ENCODE measurements at places on chromosomes 3 and 15.

DNA sequence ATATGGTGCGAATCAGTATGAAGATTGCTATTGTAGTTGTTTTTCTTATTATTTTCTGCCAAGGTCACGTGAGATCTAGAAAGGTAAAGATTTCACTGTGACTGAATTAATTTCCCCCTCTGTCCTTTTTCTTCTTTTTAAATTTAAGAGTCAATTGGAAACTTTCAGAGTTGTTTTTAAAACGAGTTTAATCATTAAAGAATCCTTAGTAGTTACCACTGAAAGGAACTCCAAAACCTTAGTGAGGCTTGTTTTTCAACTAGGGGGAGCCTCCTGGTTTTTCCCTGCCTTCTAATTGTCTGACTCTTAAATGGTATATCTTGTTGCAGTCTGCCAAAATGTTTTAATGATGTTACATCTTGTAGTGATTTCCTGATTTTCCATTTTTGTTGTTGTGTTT is 17.6 kb downstream of the P2RY12 start:
- no peak for DNase-seq

DNA sequence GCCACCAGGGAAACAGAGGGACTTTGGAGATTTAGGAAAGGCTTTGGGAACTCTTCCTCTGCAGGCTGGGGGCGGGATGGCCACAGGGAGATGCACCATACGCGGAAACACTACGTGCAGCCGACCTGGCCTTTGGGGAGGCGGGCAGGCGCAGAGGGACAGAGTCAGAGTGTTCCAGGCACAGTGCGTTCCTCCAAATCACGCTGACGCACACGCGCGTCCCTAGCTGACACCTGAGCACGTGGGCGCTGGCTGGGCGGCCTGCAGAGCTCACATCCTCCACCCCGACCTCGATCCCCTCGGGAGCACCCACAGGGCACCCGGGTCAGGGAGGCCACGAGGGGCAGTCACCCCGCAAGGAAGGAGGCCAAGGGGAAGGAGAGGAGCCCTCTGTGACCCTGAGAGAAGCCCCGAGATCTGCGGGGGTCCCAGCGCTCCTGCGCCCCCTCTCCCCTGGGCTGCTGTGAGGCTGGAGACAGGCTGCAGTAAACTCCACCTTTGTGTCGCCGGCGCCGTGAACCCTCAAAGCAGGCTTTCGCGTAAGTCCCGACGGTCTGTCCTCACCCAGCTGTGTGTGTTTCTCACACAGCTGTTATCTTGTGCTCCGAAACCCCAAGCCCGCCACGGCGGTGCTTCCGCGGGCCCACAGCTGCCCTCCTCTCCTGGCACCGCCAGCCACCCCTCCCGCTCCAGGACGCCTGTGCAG is 196.3 kb downstream of the OCA2 start:
- no peak for DNase-seq

GRCh38 chr3:4825436-4826236 is 153.6 kb upstream of the BHLHE40 start:
- DNase-seq: peak; percentile 17

GRCh38 chr15:80878867-80879250 is 99.7 kb downstream of the CEMIP start:
- no peak for DNase-seq

DNA sequence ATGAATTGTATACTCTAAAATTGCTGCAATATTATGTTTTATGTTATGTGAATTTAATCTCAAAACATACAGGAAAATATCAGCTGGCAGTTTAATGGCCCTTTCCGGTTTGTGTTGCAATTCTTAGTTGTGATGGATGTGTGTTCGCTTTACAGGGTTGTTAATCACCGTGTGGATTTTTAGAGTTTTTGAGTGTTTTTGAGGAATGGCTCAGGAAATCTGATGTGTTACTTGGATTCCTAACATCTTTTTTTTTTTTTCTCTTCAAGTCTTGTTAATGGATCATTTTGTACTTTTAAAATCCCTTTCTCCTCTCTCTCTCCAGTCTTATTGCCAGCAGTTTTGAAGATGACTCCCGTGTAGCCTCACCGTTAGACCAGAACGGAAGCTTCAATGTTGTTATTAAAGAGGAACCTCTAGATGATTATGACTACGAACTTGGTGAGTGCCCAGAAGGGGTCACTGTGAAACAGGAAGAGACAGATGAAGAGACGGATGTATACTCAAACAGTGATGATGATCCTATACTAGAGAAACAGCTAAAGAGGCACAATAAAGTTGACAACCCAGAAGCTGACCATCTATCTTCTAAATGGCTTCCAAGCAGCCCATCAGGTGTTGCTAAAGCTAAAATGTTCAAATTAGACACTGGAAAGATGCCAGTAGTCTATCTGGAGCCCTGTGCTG is 35.7 kb downstream of the MGA start:
- peak; percentile 12 for DNase-seq

GRCh38 chr3:107561980-107562379 is 39.2 kb downstream of the BBX start:
- peak; percentile 9 for DNase-seq

DNA sequence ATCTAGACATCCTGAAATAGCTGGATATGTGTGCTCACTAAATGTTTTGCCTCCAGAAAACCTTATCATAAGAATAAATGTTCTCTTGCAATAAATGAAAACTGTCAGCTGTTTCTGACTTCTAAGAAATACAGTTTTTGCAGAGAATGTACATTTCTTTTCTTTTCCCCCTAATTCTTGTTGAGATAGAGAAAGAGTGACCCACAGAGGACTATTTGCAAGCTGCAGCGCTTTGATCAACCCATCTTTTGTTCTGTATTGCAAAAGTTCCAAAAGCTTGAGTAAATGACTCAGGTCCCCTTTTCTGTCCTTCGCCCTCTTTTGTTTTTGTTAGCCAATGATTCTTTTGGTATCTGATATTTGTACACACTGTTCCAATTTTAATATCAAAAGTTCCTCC is 141.9 kb downstream of the BBX start:
- DNase-seq: no peak

GRCh38 chr3:45763303-45763675 is 33.0 kb downstream of the SLC6A20 start:
- no peak for DNase-seq

- DNase-seq: no peak
These were observed 749 bp downstream of the RSRC1 start for GRCh38 chr3:158110658-158111018.

DNA sequence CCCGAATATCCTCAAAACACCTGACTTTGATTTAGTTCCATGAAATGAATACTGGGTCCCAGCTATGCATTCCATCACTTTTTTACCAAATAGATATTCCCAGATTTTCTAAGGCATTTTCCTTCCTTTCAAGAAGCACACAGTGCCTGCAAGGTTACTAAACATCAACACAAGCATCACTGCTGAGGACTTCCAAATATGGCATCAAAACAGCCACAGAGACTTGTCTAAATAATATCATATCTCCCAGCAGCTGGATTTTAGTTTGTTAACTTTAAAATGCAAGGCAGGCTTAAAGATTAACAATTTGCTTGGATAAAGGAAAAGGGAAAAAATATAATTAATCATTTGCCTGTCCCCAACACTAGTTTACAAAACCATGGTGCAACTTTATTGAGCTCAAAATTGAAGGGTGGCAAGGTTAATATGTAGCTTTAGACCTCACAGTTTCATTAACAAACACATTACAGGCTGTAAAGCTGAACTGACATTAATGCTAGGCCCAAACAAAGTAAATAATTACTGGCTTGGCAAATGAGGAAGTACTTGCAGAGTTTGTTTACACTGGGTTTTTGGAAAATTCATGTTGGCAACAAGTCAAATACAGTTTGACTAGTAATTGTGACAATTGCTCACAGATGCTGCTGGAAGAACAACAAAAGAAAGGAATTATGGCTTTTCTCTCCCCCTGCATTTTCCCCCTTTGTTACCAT is 401.7 kb upstream of the CDIN1 start:
- DNase-seq: peak; percentile 3

- DNase-seq: peak; percentile 79
These were observed 34.6 kb upstream of the PPIB start for GRCh38 chr15:64197425-64197824.

DNA sequence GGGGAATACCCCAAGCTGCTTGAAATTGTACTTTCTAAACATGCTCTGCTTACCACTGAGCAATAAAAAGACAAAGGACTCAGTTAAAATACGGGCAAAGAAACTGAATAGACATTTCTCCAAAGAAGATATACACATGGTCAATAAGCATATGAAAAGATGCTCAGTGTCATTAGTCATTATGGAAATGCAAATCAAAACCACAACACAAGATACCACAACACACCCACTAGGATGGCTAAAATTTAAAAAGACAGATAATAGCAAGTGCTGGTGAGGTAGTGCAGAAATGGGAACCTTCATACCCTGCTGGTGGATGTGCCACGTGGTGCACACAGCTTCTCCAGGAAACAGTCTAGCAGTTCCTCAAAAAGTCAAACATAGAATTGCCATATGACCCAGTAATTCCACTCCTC is 21.3 kb downstream of the LRIG1 start:
- DNase-seq: no peak

DNA sequence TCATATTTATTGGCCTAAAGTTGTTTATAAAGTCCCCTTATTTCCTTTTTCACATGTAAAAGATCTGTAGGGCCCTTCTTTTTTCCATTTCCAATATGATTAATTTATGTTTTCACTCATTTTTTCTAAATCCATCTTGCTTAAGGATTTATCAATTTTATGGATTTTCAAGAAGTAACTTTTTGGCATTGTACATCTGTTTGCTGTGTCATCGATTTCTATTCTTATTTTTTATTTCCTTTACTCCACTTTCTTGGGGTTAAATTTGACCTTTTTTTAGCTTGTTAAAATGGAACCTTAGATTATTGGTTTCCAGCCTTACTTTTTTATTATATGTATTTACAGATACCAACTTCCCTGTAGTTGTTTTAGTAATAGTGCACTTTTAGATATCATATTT is 207.9 kb downstream of the LRTM1 start:
- DNase-seq: no peak

GRCh38 chr3:113055201-113055600 is 64.4 kb downstream of the GTPBP8 start:
- DNase-seq: peak; percentile 20

- DNase-seq: no peak
These were observed 1044.5 kb downstream of the NTRK3 start for GRCh38 chr15:87212041-87212440.

DNA sequence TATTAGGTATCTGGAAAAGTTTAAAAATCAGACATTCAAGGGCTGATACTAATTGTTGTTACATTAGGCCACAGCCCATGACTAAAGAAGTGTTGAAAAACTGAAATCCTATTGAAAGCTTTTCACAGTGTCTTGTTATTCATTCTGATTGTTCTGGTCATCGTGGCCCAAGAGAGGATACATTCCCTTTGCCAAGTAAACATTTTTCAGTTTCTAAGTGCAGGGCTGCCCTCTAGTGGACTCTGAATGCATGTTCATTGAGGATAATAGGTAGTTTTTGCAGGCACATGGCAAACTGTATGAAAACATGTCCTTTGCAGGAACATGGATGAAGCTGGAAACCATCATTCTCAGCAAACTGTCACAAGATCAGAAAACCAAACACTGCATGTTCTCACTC is 181.1 kb downstream of the MYRIP start:
- peak; percentile 70 for DNase-seq

- DNase-seq: no peak
These were observed 325.6 kb upstream of the UMPS start for GRCh38 chr3:124404621-124405020.

GRCh38 chr3:56253941-56254665 is 214.2 kb downstream of the ERC2 start:
- DNase-seq: no peak

DNA sequence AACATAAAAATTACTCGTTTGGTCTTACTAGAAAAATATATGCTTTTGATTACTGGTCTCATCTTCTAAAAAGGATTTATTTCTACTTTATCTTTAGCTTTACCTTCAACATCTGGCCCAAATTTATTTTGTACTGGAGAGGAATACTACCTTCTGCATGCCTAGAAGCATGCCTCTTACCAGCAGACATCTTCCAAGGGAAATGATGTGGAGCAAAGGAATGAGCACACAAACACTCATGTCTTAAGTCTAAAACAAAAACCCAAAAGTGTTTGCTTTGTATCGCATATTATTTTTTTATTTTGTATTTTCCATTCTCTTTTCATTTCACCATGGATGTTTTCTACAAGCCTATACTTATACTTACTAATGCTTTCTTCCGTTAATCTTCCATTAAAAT is 304.6 kb upstream of the KCNMB2 start:
- peak; percentile 30 for DNase-seq

DNA sequence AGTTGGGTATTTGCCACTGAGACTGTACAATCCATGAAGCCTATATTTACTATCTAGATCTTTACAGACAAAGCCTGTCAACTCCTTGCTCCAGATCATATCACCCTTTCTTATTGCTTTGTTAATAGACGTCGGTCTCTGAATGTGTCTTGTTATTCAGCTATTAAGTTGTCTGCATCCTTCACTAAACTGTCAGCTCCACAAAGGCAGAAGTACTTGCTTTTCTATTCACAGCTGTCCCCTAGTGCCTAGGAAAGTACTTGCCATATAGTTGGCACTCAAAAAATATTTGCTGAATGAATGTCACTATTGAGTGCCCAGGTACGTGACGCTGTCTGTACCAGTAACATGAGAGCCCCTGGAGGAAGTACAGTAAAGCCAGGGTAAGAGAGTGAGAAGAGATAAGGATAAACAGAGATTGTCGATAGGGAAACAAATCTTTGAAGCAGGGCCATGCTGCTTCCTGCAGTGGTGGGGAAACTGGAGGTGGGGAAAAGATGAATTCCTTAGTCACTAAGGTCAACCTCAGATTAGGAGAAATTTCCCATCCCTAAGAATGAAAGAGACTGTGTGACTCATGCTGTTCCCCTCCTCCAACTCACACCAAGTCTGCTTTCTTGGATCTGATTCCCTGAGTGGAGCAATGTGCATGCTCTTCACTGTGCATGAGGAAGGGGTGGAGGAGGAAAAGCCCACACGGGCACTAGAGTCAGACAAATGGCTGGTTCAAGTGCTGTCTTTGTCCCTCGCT is 36.3 kb downstream of the PRICKLE2 start:
- peak; percentile 87 for DNase-seq

DNA sequence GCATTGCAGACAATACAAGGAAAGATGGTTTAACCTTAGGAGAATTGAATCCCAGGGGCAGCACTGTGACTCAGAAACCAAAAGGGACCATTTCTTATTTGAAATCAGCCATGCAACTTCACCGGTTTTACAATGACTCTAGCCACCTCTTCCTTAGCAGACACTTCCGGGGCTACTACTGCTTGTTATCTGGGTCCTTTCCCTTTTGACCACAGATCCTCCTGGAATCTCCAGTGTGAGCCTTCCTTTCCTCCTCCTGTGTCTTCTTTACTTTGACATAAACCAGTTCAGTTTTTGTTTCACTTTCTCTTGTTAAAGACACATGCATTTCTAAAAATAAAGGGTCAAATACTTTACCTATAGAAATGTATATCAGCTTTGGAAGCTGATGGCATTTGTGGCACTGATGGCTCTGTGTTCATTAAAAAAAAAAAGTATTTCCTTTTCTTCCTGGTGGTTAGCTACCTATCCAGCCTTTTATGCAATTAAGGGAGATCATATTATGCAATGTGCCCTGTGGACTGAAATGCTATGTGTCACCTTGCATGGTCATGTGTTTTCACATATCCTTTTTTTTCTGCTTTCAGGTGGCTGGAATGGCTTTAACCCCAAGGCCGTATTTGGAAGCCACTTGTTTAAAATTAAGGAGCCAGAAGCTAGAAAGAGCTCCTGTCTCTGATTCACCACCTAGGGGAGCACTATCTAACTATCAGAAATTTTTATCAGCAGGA is 296.2 kb downstream of the CHL1 start:
- DNase-seq: no peak

- no peak for DNase-seq
These were observed 50.3 kb downstream of the MED12L start for GRCh38 chr3:151135541-151136337.

GRCh38 chr15:101641894-101642293 is 10.3 kb downstream of the TM2D3 start:
- peak; percentile 57 for DNase-seq
